Colonic mucosa (tissue), 4 donors: ENCODE measurements at places on chromosomes 11 and 22. TPM values are rescaled to one million over a fixed set of nuclear protein-coding genes. Genes with fewer than 3 reads are reported as not detected.

SGSM1 gene
- 3.9 TPM for total RNA-seq

DNA sequence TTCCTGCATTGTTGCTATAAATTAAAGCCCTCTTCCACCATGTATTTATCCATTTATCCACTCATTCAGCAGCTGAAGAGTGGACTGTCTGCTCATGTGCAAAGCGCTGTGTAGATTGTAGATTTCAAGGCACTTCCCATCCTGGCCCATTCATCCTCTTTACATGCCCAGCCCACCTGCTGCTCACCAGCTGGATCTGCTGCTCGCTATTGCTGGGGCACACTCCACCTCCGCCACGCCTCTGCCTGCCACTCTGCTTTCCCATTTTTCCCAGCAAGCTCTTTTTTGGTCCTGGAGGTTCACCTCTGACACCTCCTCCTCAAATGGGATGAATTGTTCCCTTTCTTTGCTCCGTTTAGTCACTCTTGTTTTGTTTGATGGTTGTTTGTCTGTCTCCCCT is 48.3 kb downstream of the CEP164 start:
- H3K36me3 ChIP-seq, result no peaks in the 10 kb centered on the region
- H3K27ac ChIP-seq, result no peak overlapping the region
- H3K27me3 ChIP-seq, result no peaks in the 10 kb centered on the region
- no peaks in the 10 kb centered on the region for H3K4me1 ChIP-seq
- no peak overlapping the region for H3K4me3 ChIP-seq

DNA sequence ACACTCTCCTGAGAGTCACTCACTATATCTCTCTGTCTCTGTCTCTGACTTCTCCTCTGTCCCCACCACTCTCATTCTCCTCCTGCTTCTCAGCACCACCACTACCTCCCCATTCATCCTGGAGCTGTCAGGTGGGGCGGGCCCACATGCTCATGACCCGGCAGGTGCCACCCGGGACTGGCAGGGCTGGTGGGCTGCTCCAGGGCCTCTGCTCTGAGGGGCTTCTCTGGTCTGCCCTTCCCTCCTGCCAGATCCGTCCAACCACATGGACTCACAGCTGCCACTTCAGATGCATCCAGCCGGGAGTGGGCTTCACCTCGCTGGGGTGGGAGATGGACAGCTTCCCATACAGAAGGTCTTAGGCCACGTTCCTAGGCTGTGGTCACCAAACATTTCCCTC is 4.8 kb upstream of the EMID1 start:
- no peak for DNase-seq
- H3K36me3 ChIP-seq, result no peaks in the 10 kb centered on the region
- H3K27me3 ChIP-seq, result peaks cover 5% of the 10 kb centered on the region
- H3K4me3 ChIP-seq, result no peak overlapping the region

CLDN5 gene
- total RNA-seq, result 31.0 TPM

- DNase-seq, result no peak
- no peak overlapping the region for H3K27ac ChIP-seq
- no peaks in the 10 kb centered on the region for H3K4me1 ChIP-seq
These were observed 2.4 kb upstream of the OR10V1 start for GRCh38 chr11:59716051-59716450.
